ENCODE measurements at places on chromosomes 16 and 17.
A peak's percentile ranks its signal among the peaks of the same experiment; 100 is the strongest.

DNA sequence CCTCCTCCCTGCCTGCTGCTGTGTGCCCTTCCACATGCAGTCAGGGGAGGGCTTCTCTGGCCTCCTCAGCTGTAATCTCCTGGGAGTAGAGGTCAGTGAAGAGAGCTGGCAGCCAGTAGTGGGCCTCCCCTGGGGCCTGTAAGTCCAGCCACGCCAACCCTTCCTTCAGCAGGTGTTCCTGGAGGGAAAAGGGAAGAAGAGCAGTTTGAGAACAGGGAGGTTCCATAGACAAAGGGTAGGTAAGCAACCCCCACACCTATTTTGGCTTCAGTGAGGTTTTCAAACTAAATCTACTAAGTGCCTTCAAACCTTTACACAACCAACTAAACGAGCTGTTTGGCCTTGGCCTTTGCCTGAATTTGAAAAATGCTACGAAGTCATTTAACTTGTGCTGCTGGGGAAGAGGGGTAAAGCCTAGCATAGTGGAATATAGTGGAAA is 14.2 kb downstream of the SNF8 start:
- DNase-seq: no peak

- DNase-seq: peak; percentile 97
Measured at GRCh38 chr17:80254396-80255251, 6.0 kb upstream of the RNF213 start.

GRCh38 chr17:50190603-50191358 is 10.7 kb downstream of the COL1A1 start:
- DNase-seq: no peak

GRCh38 chr17:50797135-50797810 is 30.0 kb upstream of the ANKRD40CL start:
- no peak for DNase-seq

- no peak for DNase-seq
Measured at GRCh38 chr17:6627019-6627418, 13.5 kb downstream of the KIAA0753 start.

DNA sequence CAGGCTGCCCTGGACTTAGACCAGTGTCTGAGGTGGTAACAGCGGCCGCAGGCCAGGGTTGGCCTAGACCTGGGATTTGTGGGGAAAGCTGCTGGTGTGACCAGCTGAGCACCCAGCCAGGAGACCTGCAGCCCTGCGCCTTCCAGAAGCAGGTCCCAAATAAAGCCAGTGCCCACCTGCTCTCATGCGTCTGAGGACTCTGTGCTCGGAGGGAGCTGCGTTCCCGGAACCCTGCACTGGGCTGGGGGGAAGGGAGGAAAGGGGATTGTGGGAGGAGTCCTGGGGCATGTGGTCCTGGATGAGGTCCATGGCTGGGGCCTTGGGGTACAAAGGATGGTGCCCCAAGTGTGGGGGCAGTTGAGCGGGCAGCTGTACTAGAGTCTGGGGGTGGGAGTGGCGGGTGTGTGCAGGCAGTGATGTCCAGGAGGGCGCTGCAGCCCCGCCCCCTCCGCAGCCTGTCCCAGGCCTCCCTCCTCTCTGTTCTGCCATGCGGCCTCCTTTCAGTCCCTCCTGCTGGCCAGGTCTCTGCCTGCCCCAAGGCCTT is 1.8 kb upstream of the NECAB2 start:
- DNase-seq: no peak

DNA sequence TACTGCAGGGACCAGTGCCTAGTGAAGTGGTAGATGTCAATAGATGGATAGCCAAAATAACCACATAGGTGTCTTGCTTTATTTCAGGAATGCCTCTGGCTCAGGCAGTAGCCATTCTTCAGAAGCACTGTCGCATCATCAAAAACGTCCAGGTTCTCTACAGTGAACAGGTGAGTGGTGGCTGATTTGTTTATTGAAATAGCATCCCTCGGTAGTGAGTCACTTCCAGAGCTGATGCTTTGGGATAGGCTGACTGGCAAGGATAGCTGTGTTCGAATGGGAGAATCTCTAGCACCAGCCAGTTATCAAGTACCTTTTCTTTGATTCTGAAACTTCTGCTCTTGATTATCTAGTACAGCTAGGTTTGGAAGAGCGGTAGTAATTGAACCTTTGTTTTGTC is 10.3 kb downstream of the PHAF1 start:
- no peak for DNase-seq

- no peak for DNase-seq
Measured at GRCh38 chr17:42307362-42307927, 19.1 kb downstream of the STAT5A start.

- no peak for DNase-seq
Measured at GRCh38 chr16:79329166-79329521, 271.4 kb downstream of the MAF start.

DNA sequence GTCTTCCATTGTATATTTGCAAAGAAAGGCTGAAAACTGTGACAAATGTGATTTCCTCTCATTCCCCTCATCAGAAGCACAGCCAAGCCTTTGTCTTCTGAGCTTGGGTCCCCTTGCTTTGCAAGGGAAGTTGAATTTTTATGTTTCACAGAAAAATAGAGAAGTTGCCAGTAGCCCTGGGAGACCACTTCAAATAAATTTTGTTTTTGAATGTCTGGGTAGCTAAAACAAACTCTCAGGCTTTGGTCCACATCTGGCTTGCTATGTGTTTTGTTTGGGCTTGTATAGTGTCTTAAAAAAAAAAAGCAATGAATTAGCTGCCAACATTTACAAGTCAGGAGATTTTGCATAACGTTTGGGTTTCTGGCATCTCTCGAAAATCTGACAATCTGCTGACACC is 24.1 kb downstream of the PIK3R6 start:
- no peak for DNase-seq

DNA sequence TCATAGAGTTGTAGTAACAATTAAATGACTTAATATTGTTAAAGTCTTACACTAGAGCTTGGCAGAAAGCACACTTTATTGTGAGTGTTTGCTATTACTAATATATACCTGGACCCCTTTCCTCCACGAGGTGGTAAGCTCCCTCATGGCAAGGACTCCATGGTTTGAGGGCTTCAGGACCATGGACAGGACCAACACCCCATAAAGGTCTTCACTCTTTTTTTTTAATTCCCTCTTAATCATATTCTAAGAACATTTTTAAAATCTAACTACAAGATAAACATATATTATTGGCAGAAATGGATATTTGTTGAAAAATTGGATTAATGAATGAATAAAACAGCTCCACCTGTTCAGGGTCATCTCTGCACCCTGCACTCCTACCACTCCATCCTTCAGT is 154.5 kb downstream of the CBLN1 start:
- DNase-seq: no peak
